ENCODE measurements at places on chromosomes 3 and 15.

DNA sequence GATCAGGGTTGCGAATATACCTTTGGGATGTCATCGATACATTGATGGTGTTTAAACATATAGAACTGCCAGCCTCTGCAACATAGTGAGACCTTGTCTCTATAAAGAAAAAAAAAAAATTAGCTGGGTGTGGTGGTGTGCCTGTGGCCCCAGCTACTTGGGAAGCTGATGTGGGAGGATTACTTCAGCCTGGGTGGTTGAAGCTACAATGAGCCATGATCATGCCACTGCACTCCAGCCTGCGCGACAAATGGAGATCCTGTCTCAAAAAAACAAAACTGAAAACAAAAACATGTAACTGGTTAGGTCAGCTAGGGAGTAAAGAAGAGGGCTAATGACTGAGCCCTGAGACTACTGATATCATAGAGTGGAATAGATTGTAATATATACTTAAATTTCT, 30.7 kb upstream of the MGA start:
- no peak for DNase-seq

GRCh38 chr3:51681453-51681852, 10.4 kb downstream of the TEX264 start:
- DNase-seq: no peak

- no peak for DNase-seq
Measured at GRCh38 chr15:90039996-90040395, 38.9 kb downstream of the ZNF710 start.

- DNase-seq: no peak
Measured at GRCh38 chr3:137174514-137174913, 216.7 kb downstream of the IL20RB start.

DNA sequence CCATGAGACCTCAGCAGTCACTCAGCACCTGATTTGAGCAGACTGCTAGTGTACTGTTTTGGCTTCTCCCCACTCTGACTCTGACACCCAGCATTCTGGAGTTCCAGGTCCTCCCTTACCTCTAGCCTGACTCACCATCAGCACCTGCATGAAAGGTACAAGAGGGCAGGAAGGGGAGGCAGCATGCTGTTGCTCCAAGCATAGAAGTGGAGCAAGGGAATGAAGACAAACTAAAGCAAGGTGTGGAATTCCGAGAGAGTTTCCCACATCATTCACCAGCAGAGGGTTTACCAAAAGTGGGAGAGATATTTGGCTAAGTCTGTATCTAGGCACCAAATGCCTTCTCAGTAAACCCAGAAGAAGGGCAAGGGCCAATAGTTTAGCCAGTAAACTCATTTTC, 21.3 kb downstream of the HEXA start:
- no peak for DNase-seq

DNA sequence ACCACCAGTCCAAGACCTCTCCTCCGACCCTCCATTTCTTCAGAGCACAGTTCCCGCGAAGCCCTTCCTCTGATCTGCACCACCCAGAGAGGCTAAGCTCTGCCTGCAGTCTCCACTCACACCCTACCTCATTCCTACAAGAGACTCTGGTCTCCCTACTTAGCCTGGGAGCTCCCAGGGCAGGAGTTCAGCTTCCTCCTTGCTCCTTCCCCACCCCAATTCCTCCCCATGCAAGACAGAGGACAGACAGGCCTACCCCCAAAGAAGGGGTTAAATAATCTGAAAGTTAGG, 12.6 kb upstream of the VIPR1 start:
- DNase-seq: no peak

GRCh38 chr3:48642605-48643004, 7.3 kb upstream of the SLC26A6 start:
- no peak for DNase-seq

DNA sequence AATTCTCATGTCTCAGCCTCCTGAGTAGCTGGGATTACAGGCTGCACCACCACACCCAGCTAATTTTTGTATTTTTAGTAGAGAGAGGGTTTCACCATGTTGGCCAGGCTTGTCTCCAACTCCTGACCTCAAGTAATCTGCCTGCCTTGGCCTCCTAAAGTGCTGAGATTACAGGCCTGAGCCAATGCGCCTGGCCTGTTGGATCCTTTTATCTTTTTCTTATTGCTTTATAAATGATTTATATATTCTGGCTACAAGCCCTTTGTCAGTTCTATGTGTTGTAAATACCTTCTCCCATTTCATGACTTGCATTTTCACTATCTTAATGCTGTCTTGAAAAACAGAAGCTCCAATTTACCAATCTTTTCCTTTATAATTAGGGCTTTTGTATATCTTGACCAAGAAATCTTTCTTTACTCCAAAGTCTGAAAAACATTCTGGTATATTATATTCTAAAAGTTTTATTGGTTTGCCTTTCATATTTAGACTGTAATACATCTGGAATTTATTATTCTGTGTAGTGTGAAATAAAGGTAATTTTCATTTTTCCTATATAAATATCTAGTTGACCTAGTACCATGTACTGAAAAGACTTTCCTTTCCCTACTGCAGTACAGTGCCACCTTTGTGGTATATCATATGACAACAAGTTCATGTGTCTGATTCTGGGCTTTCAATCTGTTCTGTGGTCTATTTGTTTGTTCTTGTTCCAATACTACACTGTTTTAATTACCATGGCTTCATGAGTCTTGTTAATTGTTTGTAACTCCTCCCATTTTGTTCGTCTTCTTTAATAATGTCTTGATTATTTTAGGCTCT, 52.9 kb upstream of the RNU6-1 start:
- no peak for DNase-seq

- no peak for DNase-seq
Measured at GRCh38 chr3:81643721-81644120, 117.7 kb downstream of the GBE1 start.

GRCh38 chr15:83595191-83595590, 58.7 kb upstream of the ADAMTSL3 start:
- DNase-seq: no peak

- DNase-seq: no peak
Measured at GRCh38 chr3:191802671-191803070, 341.7 kb downstream of the PYDC2 start.

DNA sequence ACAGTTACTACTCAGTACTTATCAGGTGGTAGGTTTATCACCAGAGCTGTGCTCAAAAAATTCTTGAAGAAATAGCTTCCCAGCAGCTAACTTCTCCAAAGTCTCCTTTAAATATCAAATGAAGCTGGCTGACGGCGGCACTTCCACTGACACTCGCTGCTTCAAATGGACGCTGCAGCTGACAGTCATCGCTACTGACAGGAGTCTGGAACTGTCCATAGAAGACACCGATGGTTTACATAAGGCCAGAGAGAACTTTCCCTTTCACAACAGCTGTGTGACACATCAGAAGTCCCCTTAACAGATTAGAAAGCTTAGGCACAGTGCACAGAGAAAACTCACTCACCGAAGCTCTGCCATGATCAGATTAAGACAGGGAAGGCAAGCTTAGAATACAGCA, 270.2 kb downstream of the SHOX2 start:
- DNase-seq: no peak

GRCh38 chr3:14290631-14291385, 111.6 kb upstream of the SLC6A6 start:
- no peak for DNase-seq

GRCh38 chr3:186570941-186571643, 572 bp downstream of the DNAJB11 start:
- DNase-seq: no peak

- DNase-seq: no peak
Measured at GRCh38 chr15:56965231-56966013, 47.0 kb downstream of the TCF12 start.

- DNase-seq: no peak
Measured at GRCh38 chr15:53588773-53589172, 170.7 kb downstream of the WDR72 start.
